ENCODE measurements at places on chromosomes 16 and 17. TPM values are rescaled to one million over a fixed set of nuclear protein-coding genes. Genes with fewer than 3 reads are reported as not detected.

GRCh38 chr17:13099089-13099735 is 81.4 kb upstream of the ELAC2 start:
- DNase-seq, result no peak

DNA sequence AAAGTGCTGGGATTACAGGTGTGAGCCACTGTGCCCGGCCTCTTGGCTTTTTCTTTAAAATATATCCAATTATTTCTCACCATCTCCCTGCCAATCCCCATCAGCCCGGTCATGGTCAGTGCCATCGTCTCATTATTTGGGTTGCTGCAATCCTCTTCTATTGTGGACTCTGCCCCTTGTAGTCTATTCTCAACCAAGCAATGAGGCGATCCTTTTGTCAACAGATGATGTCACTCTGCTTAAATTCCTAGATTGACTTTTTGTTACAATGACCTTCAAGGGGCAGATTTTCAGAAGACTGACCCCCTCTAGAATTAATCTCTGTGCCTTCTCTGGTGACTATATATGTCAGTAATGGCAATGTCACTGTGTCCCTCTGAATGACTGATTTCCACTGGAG is 384.7 kb downstream of the UTP18 start:
- DNase-seq, result no peak

GRCh38 chr17:71327376-71328059 is 793.3 kb upstream of the SOX9 start:
- DNase-seq, result peak; percentile 23

- no peak for DNase-seq
These were observed 73.0 kb upstream of the COX10 start for GRCh38 chr17:13996276-13996675.

GRCh38 chr17:69170377-69170776 is 28.7 kb upstream of the ABCA6 start:
- no peak for DNase-seq

SOX8 gene
- not detected for total RNA-seq

DNA sequence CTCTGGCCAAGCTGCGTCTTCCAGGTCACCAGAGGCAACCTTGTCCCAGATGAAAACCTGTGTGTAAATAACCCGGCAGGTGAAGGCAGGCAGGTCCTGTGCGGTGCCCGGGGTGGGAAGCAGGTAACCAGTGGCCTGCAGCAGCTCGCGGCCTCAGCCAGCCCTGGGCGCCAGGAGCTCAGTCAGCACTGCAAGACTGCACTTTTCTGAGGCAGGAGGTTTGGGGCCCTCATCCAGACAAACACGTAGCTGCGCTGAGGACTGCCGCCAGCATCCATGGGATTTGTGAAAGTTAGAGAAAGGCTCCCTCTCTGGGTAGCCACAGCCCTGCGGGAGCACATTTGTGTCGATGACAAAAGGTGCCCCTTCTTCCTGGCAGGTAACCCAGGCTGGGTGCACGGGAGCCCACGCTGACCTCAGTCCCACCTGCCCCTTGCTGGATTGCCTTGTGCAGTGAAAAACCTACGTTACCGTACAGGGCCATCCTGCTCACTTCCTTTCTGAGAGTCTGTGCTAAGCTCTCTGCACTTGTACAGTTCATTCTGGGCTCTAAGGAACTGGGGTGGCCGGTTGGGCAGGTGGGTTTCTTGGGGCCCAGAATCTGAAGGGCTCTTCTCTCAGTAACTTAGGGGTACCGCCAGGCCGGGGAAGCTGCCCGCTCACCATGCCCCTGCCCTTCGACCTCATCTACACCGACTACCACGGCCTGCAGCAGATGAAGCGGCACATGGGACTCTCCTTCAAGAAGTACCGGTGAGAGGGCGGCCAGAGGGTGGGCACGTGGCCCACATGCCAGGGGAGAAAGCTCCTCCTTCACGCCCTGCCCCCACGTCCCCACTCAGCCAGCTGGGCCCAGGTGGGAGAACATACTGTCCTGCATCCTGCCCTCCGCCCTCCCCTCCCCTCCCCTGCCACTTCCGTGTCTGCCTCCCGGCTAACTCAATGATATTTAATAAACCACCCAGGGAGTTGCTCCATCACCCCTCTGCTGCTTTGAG is 56.4 kb downstream of the MGAT5B start:
- no peak for DNase-seq

CCL1 gene
- total RNA-seq, result not detected

All from foreskin keratinocyte (primary cell).